AG20443 (cell line): ENCODE measurements at places on chromosomes 7 and 10.

- peak; percentile 63 for DNase-seq
Observed at GRCh38 chr10:79413196-79413595, 32.2 kb downstream of the ZCCHC24 start.

- DNase-seq, result no peak
Observed at GRCh38 chr10:95405655-95406054, 114.9 kb upstream of the PDLIM1 start.

- DNase-seq, result no peak
Observed at GRCh38 chr7:152085131-152085530, 59.7 kb downstream of the GALNT11 start.

DNA sequence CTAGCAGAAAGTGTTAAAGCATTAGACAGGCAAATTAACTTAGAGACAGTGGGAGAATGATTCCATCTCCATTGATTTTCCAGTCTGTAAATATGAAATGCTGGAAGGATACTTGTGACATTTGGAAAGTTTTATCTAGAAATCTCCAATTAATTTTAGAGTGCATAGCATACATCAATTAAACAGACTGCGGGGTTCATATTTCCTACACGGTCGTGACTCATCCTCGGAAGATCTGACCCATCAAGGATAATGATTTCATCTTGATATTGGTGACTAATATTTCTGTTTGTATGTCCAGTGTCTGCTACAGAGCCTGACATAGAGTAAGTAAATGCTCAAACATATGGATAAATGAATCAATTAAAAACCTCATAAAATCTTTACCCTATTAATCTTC, 474.9 kb downstream of the KCNMA1 start:
- no peak for DNase-seq

- no peak for DNase-seq
Observed at GRCh38 chr7:135365721-135366120, 132.1 kb downstream of the STRA8 start.

GRCh38 chr10:103111918-103112877, 80.9 kb downstream of the NT5C2 start:
- DNase-seq, result no peak

- DNase-seq, result peak; percentile 79
Observed at GRCh38 chr7:32204361-32205018, 134.3 kb upstream of the PDE1C start.

GRCh38 chr10:101012525-101013364, 13.1 kb downstream of the LZTS2 start:
- peak; percentile 91 for DNase-seq

- no peak for DNase-seq
Observed at GRCh38 chr10:114046087-114046458, 2.4 kb downstream of the ADRB1 start.

GRCh38 chr7:123528265-123528664, 6.1 kb downstream of the IQUB start:
- no peak for DNase-seq

- DNase-seq, result no peak
Observed at GRCh38 chr10:19209319-19209718, 160.7 kb downstream of the MALRD1 start.

DNA sequence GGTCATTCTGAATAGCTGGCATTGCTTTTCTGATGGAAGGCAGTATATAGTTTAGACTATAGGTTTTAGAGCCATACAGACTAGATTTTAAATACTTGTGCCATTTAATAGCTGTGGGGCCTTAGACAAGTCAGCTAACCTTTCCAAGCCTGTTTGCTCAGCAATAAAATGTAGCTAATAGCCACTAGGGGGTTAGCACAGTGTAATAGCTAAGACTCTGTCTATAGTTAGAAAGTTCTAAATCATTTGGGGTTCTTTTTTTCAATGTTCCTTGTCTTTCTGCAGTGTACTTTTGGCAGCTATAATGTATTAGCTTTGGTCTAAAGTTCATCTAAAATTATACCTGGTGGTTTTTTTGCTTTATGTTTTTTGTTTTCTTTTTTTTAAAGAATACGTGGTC, 7.5 kb upstream of the KIFBP start:
- no peak for DNase-seq

DNA sequence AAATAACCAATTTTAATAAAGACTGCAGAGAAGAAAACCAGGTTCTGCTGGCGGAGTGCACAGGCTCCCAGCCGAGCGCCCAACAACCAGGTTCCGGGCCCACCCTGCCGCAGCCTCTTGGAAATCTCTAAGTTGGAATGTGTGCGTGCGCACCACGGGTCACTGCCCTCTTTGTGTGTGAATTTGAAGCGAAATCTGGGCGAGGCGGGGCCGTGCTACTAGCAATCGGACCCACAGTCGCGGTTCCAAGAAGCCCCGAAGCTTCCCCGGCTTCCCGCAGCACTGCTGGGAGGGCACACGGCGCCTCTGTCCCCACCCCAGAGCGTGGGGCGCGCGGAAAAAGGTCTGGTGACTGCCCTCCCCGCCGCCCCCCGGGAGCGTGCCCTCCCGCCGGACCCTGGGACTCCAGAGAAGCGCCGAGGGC, 666 bp upstream of the MAP3K8 start:
- peak; percentile 76 for DNase-seq

GRCh38 chr7:489876-490275, 29.8 kb downstream of the PDGFA start:
- DNase-seq, result no peak

DNA sequence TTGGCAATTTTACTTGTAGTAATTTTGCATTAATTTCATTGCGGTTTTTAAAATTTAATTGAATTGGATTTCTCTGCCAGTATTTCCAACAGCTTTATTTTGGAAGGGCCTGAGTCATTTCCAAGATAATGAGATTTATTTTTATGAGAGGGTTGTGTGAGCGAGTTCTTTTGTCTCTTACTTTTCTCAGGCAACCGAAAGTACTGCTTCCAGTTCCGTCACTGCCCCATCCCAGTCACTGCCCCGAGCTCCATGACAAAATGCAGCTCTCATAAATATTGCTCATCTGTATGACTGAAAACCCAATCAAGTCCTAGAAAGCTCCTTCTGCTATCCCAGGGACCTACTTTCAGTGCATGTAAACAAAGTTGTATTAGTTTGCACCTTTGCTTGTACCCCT, 468.4 kb upstream of the SEMA3D start:
- no peak for DNase-seq

GRCh38 chr7:69762821-69763352, 164.6 kb downstream of the AUTS2 start:
- DNase-seq, result no peak

- no peak for DNase-seq
Observed at GRCh38 chr7:54823776-54824175, 64.8 kb upstream of the SEC61G start.

GRCh38 chr10:75319274-75319673, 82.3 kb downstream of the ZNF503 start:
- DNase-seq, result no peak

DNA sequence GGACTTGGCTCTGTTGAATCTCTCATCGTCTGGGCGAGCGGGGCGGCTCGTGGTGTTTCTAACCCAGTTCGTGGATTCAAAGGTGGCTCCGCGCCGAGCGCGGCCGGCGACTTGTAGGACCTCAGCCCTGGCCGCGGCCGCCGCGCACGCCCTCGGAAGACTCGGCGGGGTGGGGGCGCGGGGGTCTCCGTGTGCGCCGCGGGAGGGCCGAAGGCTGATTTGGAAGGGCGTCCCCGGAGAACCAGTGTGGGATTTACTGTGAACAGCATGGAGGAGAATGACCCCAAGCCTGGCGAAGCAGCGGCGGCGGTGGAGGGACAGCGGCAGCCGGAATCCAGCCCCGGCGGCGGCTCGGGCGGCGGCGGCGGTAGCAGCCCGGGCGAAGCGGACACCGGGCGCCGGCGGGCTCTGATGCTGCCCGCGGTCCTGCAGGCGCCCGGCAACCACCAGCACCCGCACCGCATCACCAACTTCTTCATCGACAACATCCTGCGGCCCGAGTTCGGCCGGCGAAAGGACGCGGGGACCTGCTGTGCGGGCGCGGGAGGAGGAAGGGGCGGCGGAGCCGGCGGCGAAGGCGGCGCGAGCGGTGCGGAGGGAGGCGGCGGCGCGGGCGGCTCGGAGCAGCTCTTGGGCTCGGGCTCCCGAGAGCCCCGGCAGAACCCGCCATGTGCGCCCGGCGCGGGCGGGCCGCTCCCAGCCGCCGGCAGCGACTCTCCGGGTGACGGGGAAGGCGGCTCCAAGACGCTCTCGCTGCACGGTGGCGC, at the start of gene EN2:
Gene EN2 (plus strand): TSS at position 19 of the 767 bp plus-strand sequence. CDS start 249 bp downstream, at position 268.
- no peak for DNase-seq

GRCh38 chr7:35035511-35035961, 1.7 kb downstream of the DPY19L1 start:
- DNase-seq, result no peak

DNA sequence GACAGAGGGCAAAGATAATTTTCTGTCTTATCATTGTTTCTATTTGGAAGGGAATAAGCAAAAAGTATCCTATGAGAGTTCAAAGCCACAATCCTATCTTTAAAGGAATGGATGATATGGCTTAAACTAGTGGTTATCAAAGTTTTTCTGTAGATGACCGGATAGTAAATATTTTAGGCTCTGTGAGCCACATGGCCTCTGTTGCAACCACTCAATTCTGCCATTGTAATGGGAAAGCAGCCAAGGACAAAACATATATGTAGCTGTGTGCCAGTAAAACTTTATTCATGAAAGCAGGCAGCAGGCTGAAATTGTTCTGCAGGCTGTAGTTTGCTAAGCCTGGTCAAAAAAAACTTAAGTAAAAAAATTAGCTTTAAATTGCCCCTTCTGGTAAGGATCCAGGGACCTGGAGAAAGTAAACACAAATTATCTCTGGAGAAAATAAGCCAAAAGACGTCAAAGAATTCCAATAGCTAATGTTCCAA, 73.3 kb downstream of the THSD7A start:
- DNase-seq, result no peak

DNA sequence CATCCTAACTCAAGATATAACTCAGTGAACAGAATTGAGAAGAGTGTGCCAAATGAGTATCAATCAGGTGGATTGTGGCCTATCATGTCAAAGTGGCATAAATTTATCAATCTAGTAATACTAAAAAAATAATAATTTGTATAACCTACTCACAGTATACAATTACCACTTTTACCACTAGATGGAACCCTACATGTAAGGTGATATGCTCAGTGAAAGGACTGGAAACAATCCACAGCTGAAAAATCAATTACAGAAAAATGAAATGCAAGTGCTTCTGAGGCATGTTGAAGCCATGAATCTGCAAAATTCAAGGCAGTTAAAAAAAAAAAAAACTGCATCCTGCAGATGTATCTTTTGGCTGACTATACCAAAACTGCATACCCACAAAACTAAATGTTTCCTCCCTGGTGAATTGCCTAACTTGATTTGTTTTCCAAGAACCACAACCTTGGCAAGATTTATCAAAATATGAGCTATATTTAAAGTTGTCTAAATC, 13.9 kb downstream of the ARHGAP19 start:
- peak; percentile 76 for DNase-seq

- DNase-seq, result no peak
Observed at GRCh38 chr10:88944813-88945212, 7.8 kb downstream of the ACTA2 start.

GRCh38 chr7:95095259-95095965, 188.0 kb downstream of the PPP1R9A start:
- no peak for DNase-seq

DNA sequence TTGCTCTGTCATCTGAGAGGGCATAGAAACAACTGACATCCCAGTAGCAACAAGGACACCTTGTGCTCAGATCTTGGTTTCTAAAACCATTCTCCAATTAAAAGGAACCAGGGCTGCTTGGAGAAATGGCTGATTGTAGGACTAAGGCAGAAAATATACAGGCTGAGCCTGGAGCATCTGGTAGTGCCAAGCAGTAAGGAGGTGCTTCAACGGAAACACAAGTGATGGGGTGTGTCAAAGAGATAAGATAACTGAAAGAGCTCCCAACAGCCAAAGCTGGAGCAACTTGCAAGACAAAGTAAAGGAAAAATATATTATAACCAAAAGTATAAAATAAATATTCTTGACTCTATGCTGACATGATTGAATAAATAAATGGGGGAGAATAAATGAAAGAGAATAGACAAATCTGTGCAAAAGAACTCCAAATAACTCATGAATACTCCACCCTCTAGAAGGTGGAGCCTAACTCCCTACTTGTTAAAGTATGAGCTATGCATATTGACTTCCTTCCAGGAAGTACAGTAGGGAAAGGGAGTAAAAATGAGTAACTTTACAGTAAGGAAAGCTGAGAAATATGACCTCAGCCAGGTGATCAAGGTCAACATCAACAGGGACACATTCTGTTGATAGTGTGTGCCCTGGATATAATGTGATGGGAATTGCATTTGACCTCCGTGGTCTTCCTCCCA, 162.4 kb downstream of the NOC3L start:
- DNase-seq, result no peak

DNA sequence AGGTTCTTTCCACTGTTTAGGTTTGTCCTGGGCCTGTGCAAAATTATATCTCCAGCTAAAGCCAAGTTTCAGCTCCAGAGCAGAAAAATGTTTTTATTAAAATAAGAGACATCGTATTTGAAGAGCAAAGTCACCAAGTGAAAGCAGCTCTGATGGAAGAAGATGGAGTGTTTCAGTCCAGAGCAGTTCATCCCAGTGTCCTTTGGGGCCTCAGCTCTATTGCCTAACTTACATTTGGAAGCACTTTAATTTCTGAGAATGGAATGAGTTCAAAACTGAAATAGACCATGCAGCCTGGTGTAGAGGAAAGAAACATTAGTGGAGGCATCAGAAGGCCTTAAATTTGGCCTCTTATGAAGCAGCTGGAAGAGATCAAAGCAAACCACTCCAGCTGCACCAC, 545.2 kb downstream of the SORCS1 start:
- no peak for DNase-seq

DNA sequence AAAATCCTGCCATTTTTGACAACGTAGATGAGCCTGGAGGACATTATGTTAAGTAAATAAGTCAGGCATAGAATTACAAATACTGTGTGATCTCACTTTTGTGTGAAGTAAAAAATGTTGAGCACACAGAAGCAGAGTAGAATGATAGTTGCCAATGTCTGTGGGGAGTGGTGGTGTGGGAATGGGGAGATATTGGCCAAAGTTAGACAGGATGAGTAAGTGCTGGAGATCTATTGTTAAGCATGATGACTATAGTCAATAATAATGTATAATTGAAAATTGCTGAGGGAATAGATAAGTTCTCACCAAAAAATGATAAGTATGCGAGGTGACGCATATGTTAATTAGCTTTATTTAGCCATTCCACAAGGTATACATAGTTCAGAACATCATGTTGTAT, 92.0 kb downstream of the GPR85 start:
- peak; percentile 51 for DNase-seq

DNA sequence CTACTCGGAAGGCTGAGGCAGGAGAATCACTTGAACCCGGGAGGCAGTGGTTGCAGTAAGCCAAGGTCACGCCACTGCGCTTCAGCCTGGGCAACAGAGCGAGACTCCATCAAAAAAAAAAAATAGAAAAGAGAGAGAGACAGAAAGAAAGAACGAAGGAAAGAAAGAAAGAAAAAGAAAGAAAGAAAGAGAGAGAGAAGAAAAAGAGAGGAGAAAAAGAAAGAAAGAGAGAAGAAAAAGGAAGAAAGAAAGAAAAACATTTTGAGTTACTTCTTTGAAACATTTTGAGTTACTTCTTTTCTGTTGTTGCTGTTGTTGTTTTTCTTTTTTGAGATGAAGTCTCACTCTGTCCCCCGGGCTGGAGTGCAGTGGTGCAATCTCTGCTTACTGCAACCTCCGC, 2.4 kb upstream of the MKI67 start:
- DNase-seq, result no peak
